ENCODE measurements at places on chromosomes 12 and 14.

GRCh38 chr14:81605660-81606059 lies 72.0 kb upstream of the SEL1L start:
- no peak for DNase-seq

DNA sequence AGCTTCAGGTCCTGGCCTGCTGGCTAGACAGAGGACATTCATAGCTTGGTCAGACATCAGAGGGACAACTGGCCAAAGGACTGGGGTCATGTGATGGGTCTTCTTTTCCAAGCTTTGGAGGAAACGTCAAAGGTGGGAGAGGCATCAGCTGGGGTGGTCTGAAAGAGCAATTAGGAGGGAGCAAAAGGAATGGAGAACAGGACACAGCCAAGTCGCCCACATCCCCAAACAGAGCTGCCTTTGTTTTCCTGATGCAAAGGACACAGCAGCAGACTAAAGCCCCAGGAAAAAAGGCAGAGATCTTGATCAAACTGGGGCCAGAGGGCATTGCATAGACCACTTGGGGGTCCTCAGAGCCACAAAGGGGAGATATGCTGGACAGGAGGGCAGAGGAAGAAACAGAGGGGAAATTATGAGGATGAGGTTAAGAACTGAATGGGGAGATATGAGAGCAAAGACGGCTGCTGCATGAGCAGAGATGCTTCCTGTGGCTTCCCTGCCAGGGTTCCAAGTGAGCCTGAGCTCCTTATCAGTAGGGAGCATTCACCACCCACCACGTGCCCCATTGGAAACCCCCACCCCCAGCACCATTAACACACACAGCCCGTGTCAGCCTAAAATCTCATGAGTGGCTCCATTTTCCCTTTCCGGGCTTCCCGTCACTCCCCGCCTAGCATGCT lies 62.4 kb downstream of the ANO2 start:
- no peak for DNase-seq

GRCh38 chr12:1616233-1617066 lies 12.6 kb upstream of the WNT5B start:
- DNase-seq: no peak

GRCh38 chr12:112347581-112347982 lies 34.6 kb downstream of the HECTD4 start:
- DNase-seq: no peak

GRCh38 chr12:78470354-78471195 lies 394.0 kb upstream of the SYT1 start:
- DNase-seq: no peak

DNA sequence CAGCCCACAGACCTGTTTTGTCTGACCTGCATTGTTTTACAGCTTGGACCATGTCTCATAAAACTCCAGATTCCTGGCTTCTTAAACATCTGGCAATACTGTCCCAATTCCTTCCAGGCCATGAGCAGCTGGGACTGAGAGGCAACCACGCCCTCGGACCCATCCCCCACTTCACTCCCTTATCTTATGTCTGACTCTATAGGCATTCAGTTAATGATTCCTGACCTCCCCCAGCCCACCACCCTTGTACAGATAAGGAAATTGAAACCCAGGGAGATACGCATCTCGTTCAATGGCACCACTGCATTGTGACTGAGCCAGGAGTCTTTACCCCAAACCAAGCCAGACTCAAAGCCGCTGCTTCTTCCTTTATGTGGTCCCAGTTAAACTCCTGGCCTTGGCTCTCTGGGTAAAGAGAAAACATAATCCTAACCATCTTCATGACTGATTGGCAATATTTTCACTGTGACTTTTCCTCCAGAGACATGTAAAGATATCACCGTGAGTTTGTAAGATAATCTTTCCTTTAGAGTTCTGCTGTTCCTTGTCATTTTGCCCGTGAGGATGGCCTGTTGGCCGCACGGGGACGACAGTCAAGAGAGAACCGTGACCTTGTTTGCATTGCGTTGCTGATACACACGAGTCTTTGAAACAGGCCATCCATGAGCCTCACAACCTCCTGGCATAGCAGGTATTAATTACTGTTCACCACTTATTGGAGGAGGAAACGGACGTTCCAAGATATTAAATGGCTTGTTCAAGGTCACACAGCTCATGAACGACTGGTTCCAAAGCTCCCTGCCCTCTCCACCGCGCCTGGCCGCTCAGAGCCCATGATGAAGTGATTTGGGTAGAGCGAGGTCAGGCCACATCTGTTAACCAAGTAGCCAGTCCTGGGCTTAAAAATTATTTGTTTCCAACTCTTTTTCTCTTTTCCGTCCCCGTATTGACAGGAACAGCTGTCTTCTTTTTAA lies 39.4 kb downstream of the MAP1LC3B2 start:
- DNase-seq: no peak

DNA sequence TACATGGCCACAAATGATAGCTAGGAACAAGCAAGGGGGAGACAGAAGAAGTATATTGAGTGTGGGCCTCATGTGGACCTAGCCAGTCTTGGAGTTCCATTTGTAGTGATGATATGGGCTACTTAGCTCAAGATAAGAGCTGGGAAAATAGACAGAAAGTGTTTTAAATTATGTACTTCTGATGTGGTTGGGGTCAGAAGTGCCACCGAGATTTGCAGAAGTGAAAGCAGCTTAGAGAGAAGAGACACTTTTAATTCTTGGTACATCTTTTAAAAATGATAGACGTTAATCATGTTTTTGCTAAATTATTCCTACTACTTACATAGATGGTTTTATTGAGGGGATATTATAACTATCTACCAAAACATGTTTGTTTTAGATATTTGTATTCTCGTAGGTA lies 198.3 kb upstream of the PDZRN4 start:
- no peak for DNase-seq

- no peak for DNase-seq
Observed at GRCh38 chr14:82354126-82354525, 820.5 kb upstream of the SEL1L start.
